ENCODE measurements at places on chromosomes 6 and 20.

DNA sequence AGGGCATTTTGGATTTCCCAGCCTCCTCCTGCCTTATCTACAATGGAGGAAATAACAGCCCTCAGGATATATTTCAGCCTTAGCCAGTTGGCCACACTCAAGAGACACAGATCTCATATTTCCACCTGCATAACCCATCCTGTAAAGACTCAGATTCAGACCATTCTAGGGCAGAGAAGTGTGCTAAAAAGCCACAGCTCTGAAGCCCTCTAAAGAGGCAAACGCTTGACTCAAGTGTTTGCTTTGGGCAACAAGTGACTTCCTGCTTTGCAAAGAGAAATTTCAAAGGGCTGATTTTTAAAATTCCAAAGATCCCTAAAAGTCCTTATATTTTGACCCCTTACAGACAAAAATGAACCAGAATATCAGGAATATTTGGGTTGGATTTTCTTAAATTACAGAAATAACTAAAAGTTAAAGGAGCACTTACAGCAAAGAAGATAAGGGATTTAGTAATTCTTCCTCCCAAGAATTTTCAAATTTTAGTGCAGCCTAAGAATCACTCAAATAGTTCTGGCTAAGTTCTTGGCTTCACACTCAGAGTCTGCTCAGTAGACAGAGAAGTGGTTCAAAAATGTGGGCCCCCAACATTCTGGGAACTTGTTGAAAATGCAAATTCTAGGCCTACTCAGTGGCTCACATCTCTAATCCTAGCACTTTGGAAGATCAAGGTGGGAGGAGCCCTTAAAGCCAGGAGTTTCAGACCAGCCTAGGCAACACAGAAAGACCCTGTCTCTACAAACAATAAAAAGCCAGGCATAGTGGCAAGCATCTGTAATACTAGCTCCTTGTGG, 18.9 kb upstream of the ADGRF5 start:
- no peak for DNase-seq

DNA sequence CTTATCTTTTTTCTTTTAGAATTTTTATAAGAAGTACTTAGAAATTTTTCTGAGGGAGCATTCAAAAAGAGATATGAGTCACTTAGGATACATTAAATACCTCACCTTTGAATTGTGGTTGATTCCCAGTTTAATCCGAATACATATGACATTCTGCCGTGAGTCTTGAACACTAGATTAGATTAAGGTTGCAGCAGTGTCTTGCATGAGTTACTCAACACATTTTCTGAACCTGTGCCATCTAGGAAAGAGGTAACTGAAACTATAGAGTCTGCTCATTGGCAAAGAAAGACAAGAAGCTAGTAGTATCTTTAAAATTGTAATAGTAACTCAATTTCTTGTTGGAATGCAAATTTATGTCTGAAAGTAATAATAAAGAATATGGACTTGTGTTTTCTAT, 14.9 kb downstream of the PEX3 start:
- DNase-seq: no peak

GRCh38 chr6:119172824-119173223, 94.4 kb upstream of the FAM184A start:
- no peak for DNase-seq

- DNase-seq: no peak
Measured at GRCh38 chr6:130713144-130713543, 114.1 kb upstream of the SMLR1 start.

DNA sequence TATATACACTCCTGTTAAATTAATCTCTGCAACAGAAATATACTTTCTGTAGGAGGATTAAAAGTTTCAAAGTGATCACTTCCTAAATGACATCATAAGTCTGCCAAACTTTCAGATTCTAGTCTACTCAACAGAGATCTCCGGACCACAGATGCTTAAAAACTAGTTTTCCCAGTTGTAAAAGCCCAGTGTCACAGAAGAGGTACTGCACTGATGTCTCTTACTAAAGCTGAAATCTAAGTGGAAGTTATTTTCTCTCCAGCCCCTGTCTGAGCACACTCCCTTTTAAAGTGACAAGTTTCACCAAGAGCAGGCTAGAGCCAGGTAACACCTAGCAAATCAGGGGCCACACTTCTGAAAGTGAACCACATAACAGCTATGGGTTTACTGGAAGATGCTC, 71.6 kb upstream of the DST start:
- no peak for DNase-seq

GRCh38 chr6:121597654-121598053, 162.2 kb downstream of the GJA1 start:
- peak; percentile 35 for DNase-seq

DNA sequence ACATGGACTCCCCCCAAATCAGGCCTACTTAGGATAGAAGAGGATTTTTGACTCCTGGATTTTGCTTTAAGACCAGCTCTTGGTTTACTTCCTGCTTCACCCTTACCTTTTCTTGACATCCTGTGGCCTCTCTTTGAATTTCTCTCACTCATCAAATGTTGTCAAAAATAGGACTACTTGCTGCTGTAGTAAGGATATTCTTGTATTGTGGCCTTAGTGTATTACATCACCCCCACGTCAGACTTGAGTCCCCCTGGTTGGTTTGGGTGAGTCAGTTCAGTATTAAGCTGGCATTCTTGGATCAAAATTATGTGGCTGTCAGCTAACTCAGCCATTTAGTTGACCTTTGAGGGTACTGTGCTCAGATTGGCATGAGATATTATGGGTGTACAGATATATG, 1.1 kb downstream of the TPX2 start:
- no peak for DNase-seq

- DNase-seq: no peak
Measured at GRCh38 chr6:166389119-166389518, 6.4 kb upstream of the MPC1 start.

DNA sequence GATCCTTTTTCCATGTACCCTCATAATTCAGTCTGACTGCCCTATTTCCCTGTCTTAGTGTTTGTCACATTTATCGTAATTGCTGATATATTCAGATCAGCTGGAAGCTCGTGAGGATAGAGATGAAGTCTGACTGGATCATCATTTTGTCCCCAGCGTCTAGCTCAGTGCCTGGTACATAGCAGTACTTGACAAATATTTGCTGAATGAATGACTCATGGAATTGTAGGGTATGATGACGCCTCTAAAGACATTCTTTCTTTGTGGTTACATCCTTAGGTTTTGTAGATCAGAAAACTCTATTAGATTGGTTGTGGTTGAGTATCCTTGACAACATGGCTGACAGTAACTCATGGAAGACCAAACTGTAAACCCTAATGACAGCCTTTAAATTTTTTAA, 68.9 kb downstream of the MTHFD1L start:
- DNase-seq: peak; percentile 89

DNA sequence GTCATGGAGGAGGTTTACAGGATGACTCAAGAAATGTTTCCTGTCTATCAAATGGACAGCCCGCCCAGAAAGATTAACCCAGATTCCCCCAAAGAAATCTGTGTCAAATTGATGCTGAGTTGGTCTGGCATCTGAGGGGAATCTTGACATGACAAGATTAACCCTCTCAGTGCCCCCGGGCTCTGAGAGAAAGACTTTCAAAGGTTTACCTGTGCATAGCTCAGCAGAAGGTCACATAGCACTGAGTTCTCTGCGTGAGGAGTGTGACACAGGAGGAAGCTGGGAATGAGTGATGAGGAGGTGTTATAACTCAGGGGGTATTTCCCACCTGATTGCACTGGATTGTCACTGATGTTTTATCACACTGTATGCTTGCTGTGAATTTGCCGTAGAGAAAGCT, 601.2 kb downstream of the DHX35 start:
- DNase-seq: no peak

DNA sequence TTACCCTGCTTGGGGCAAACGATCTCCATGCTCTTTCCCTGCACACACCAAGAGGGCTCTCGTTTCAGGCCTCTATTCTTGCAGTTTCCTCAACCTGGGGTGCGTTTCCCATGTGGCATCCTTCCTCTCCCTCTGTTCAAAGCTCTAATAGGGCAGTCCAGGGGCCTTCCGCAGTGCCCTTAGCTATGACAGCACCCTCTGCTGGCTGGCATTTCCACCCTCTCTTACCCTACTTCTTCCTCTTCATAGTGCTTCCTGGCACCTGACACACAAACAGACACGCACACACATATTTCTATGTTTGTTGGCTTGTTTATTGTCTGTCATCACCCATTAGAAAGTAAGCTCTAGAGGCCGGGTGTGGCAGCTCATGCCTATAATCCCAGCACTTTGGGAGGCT, 294.0 kb downstream of the CLIC5 start:
- no peak for DNase-seq

GRCh38 chr20:9160331-9160730, 91.4 kb downstream of the PLCB4 start:
- no peak for DNase-seq

DNA sequence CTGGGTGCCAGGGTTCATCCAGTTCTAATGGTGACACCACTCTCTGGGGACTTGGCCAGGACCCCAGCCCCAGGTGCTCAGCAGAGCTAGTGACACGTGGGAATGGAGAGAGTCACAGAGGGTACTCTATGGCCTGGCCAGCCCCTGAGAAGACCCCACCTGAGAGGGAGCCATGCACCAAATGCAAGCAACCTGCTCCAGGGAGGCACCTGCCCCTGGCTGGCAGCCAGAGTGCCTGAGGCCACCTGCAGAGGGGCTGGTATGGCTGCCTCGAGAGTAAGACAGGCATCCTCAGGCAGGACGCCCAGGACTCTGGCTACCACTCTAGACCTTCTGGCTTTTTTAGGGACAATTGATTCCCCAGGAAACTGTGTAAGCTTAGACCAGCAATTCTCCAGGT, 38.6 kb upstream of the CST7 start:
- DNase-seq: no peak

- DNase-seq: no peak
Measured at GRCh38 chr20:7348253-7348652, 580.8 kb downstream of the BMP2 start.

DNA sequence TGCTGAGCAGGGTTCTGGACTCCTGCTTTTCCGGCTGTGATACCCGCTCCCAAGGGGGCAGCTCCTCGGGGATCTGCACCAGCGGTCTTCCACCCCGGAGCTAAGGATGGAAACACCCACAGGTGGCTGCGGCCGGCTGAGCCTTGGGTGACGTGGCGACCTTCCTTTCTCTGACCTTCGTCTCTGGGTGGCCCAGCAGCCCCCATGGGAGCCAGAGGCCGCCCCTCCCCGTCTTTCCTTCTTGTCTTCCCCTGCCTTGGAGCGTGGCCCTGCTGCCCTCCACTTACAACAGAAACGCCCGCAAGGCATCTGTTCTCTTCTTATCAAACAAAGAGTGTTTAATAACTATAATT, 405.7 kb downstream of the TAF4 start:
- no peak for DNase-seq

- no peak for DNase-seq
Measured at GRCh38 chr20:1301031-1301529, 27.9 kb downstream of the SDCBP2 start.

GRCh38 chr6:9540534-9541126, 874.2 kb downstream of the TFAP2A start:
- DNase-seq: no peak

DNA sequence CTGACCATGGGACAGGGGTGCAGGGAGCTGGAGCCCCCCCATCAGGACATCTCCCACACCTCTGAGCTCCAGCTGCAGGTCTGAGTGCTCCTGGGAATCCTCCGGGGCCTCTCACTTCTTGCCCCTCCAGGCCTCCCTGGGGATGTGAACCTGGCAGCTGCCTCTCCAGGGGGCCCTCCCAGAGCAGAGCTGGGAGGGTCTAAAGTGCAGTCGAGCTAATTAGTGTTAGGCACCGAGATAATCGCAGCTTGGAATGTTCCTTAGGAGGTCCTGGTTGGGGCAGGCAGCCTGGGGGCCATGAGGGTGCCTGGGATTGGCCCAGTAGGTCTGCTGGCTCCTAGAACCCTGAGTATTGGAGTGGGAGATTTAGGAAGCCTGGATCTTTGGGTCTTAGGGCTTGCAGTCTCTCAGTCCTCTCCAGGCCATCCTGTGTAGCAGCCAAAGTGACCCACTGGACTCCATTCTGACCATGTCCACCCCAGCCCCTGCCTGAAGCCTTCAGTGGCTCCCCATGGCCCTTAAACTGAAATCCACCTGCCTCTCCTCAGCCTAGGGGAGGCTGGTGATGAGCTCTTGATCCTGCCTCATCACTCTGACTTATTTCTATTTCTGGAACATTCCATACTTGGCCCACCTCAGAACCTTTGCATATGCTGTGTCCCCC, 26.0 kb downstream of the CEBPB start:
- DNase-seq: no peak

GRCh38 chr6:107793191-107793590, 30.9 kb downstream of the SCML4 start:
- no peak for DNase-seq

DNA sequence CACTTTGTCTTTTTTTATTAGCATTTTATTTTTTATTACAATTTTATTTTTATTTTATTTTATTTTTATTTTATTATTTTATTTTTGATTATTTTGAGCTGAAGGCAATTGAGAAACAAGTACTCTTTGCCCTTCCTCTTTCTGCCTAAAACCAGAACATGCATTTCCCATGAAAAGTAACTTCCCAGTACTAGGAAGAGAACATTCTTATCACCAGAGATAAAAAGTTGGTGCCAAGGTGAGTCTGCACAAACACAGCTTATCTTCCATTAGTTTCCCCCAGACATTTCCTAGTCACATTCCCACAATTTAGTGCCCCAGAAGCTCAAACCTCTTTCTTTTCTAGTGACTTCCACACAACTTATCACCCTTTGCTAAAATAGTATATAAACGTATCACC, 84.8 kb downstream of the CD24 start:
- no peak for DNase-seq

DNA sequence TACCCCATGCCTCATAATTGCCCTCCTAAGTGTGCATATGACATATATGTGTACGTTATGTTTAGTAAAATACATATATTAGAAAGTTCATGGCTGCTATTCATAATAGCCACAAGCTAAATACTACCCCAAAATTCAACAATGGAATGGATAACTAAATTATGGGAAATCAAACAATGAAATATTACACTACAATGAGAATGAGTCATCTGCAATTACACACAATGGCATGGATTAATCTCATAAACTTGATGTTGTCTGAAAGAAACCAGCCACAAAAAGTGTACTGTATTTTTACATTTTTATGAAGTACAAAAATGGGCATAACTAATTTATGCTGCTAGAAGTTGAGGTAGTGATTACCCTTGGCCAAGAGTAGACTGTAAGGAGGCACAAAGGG, 477.0 kb downstream of the HAO1 start:
- DNase-seq: no peak

GRCh38 chr6:89475101-89475500, 42.1 kb downstream of the ANKRD6 start:
- DNase-seq: no peak
